ENCODE measurements at places on chromosomes 11 and 22.

GRCh38 chr11:94129512-94130297 is 1.1 kb downstream of the PANX1 start:
- DNase-seq, result no peak

- no peak for DNase-seq
Observed at GRCh38 chr11:35042913-35043312, 96.1 kb upstream of the CD44 start.

DNA sequence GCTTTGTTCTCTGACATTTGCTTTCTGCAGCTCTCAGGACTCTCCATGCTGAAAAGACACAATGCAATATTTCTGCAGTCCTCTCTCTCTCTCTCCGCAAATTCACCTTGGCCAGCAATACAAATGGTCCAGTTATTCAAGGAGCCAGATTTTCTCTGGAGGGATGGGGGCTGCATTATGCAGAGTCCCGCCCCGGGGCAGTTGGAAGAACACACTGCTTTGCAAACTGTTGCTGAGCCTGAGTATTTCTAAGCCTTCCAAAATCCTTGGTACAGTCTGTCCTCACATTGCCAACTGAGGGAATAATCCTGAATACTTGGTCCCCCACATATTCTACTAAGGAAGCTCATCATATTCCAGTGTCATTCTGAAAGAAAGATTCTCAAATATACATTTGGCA is 94.3 kb upstream of the ZC3H12C start:
- no peak for DNase-seq

- DNase-seq, result no peak
Observed at GRCh38 chr11:9142732-9143131, 51.3 kb upstream of the SCUBE2 start.

GRCh38 chr11:46127150-46127638 is 5.9 kb upstream of the PHF21A start:
- DNase-seq, result no peak

DNA sequence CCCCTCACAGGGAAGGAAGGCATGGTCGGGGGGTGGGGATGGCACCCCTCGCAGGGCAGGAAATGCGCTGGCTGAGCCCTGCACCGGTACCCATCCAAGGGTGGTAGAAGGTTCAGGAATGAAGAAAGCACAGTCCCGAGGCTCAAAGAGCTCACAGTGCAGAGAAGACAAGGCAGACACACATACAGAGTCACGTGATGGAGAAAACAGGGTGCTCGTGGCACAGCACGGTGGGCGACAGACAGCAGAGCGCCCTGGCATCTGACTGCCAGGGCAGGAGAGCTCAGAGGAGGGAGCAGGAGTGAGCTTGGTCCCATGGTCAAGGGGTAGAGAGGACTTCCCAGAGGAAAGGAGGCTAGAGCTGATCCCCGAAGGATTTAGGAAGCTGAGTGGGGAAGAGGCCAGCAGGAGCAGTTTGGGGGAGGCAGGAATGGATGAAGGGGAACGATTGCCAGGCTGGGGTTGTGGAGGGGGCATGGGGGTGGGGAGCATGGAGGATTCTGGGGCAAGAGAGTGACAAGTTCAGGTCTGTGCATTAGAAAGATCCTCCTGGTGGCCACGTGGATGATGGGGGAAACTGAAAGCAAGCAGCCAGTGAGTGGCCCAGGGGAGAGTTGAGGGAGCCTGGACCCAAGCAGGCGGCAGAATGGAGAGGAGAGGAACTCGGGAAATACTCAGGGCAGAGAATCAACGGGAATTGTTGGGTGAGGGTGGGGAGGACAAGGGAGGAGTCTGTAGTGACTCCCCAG is 43.9 kb downstream of the PDE2A start:
- no peak for DNase-seq

DNA sequence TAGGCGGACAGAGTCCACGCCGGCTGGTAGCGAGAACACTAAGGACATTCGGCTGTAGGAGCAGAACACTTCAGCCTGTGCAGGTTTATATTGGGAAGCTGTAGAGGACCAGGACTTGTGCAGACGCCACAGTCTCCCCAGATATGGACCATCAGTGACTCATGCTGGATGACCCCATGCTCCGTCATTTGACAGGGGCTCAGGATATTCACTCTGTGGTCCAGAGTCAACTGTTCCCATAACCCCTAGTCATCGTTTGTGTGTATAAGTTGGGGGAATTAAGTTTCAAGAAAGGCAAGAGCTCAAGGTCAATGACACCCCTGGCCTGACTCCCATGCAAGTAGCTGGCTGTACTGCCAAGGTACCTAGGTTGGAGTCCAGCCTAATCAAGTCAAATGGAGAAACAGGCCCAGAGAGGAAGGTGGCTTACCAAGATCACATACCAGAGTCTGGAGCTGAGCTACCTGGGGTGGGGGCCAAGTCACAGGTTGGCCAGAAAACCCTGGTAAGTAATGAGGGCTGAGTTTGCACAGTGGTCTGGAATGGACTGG is 17.2 kb downstream of the P2RY2 start:
- no peak for DNase-seq

DNA sequence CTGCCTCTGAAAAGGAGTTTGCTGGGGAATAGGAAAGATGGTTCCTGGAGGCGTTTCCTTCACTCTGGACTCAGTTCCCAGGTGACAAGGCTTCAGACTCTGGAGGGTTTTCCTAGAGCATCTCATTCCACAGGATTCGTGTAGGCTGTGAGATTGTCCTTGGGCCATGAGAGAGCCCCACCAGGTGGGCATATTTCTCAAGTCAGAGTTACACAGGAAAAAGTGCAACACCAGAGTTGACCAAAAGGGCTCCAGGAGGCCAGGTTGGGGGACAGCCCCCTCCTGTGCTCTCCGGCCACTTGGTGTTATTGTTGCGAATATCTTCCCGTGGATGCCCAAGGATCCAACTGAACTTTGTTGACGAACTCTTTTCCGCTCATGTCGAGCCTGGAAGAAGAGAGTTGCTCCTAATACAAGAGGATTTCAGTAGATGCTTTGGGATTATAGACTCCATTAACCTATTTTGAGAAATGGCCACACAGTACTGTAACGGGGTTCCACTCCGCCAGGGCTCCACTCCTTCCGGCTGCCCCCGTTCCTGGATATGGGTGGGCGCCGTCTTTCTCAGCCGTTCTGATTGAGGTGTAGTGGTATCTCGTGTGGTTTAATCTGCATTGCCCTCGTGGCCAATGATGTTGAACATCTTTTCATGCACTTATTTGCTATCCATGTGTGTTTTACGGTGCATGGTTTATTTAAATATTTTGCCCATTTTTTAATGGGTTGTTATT is 580.3 kb downstream of the BRD1 start:
- DNase-seq, result no peak

DNA sequence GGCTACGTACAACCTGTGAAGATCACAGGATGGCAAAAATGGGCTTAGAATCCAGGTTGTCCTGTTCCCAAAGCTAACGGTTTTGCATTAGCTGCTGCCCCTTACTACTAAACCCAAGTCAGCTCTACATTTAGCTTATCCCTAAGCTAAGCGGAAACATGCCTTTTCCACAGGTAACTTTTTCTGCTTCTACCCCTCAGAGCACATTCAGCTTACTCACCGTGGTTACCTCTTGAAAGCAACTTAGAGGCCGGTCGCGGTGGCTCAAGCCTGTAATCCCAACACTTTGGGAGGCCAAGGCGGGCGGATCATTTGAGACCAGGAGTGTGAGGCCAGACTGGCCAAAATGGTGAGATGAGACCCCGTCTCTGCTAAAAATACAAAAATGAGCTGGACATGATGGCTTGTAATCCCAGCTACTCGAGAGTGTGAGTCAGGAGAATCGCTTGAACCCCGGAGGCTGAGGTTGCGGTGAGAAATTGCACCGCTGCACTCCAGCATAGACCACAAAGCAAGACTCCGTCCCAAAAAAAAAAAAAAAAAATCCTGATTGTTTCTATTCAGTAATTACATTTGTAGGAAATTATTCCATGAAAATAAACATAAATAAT is 790 bp upstream of the TMEM41B start:
- DNase-seq, result no peak

DNA sequence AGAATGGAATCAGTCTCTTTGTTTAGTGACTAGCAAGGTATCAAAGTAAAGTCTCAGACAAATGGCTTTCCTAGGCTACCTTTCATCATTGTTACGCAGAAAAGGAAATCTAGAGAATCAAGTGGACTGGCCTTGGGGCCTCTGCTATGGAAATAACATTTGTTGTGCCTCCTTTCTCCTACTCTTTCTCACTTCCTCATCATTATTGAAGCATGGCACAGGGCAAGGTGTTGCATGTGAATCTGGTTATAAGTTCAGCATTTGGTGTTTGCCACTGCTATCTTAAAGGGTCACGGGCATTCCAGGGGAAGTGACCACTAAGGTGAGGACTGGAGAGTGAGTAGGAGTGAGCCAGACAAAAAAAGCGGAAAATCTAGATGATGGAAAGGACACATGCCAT is 54.9 kb downstream of the GLYATL1 start:
- no peak for DNase-seq

DNA sequence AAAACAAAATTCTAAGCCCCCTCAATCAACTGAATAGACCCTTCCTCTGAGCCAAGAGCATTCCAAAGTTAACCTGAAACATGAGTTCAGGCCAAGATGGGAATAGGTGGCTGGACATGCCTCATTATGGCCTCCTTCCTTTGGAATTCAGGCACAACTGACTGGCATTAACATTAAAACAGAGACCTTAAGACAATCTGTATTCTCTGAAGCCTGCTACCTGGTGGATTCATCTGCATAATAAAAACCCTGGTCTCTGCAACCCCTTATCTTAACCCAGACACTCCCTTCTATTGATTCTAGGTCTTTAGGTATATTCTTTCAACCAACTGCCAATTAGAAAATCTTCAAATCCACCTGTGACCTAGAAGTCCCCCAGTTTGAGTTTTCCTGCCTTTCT is 66.3 kb downstream of the JRKL start:
- no peak for DNase-seq

GRCh38 chr11:1231396-1232020 is 8.6 kb downstream of the MUC5B start:
- DNase-seq, result no peak

GRCh38 chr11:11436715-11437313 is 83.8 kb upstream of the CSNK2A3 start:
- no peak for DNase-seq

DNA sequence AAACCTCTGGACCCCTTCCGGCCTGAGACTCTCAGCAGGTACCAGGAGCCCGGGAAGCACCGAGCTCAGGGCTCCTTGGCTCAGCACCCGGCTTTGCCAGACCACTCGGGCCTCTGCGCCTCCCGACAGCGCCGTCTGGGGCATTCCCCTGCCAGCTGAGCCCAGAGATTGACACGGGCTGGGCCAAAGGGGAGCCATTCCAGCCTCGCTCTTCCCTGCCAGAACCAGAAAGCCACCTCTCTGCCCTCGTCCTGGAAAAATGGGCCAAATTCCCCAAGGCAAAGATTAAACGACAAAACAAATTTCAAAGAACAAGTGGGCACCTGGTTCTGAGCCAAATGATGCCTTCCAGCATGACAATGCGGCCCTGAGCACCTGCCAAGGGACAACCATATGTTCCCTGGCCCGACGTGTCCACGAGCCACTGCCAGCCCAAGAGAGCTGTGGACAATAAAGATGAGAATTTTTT is 59.3 kb downstream of the CELSR1 start:
- no peak for DNase-seq

DNA sequence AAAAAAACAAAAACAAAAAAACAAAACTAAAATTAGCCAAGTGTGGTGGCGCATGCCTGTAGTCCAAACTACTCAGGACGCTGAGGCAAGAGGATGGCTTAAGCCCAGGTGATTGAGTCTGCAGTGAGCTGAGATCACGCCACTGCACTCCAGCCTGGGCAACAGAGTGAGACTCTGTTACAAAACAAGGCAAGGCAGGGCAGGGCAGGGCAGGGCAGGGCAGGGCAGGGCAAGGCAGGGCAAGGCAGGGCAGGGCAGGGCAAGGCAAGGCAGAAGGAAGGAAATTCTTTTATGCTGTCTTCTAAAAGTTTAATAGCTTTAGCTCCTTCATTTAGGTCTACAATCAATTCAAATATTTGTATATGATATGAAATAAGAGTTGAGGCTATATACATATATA is 50.1 kb upstream of the RASSF10 start:
- no peak for DNase-seq

DNA sequence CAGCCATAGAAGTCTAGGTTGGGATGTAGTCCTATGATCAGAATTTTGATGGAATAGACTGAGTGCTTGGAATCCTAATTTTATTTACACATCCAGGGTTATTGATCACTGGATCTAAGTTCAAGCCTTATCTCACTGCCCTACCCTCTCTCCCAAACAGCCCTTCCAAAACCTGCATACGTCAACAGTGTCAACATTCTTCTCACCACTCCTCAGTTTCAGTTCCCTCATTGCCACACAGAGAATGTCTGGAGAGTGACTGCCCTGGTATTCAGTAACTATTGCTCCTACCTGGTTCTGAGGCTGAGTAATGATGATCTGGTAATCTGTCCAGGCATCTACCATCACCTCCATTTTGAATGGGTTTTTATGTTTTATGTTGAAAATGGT is 60.0 kb downstream of the GLYATL1 start:
- no peak for DNase-seq

DNA sequence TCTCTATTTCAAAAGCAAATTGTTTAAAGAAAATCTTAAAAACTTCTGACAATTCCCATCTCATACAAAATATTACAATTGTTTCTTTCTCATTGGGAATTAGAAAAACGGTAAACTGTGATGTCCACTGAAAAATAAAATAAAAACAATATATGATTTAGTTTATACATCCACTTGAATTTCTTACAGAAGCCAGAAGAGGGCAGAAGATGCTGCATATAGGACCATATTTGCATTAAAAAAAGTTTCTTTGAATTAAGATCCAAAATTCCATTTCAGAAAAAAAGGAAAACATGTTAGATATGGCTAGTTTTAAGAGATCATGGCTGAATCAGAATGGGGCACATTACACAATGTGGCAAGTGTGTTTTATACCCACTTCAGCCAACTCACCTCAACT is 39.3 kb upstream of the LRRC4C start:
- DNase-seq, result no peak

DNA sequence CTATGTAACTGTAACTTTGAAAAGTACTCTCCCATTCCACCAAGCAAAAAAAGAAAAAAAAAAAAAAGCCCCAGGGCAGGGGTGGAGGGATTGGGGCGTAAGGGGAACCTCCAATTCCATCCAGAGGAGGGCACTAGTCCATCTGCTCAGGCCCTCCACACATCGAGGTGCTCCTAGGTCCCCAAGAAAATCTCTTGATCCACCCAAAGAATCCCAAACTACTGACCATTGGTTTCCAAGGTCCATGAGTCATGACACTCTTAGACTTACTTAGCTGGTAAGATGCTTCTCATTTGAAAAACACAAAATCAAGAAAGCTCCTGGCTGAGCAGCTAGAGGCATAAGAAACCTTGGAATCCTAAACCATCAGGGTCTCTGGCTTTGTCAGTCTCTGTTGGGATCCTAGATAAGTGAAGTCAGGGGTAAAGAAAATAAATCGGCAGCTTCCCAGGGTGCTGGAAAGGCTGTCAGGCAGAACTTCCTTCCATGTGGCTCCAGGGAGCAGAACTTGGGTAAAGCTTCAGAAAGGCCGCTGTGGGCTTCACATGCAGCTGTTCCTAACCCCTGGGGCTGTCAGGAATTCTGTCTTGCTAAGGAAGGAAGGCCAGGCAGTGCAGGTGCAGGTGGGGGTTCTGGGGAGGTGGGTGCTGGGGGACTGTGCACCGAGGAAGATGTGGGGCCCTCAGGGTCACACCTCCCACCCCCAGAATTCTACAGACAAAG is 49.4 kb upstream of the ADA2 start:
- no peak for DNase-seq

GRCh38 chr11:64220798-64221197 is 5.2 kb downstream of the TRPT1 start:
- no peak for DNase-seq

Data from activated CD8-positive, alpha-beta memory T cell treated with anti-CD3 and anti-CD28 coated beads for 4 hours (primary cell).